ENCODE measurements at places on chromosomes 12 and 14.

DNA sequence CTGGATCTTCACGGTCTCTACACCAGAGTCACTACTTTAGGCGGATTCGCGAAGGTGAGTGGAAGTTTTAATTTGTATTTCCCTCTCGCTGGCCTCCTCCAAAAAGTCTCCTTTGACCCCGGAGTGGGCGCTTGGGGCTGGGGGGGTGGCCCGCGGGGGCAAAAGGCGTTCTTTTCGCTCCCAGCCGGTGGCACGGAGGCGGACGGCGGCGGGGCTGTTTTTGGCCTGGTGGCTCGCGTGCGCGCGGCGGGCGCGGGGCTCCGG lies 510 bp downstream of the ARID2 start:
- DNase-seq = no peak

GRCh38 chr12:67243260-67243659 lies 25.9 kb upstream of the CAND1 start:
- DNase-seq = no peak

DNA sequence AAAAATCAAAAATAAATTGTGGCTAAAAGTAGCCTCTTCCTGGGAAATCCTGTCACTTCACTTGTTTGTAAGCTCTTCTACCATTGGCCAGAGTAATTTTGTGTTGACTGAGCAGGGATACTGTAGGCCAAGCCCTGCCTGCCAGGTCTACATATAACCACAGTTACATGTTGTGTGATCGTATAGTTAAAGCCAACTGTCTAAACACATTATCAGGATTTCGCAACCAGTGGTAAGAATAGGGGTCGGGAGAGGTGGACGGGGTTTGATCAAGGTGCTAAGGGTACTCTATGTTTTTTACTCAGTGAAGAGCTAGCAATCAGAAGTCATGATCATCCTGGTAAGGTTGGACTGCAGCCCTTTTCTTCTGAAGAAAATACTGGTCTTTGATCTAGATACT lies 13.4 kb downstream of the ANKRD13A start:
- DNase-seq = no peak

DNA sequence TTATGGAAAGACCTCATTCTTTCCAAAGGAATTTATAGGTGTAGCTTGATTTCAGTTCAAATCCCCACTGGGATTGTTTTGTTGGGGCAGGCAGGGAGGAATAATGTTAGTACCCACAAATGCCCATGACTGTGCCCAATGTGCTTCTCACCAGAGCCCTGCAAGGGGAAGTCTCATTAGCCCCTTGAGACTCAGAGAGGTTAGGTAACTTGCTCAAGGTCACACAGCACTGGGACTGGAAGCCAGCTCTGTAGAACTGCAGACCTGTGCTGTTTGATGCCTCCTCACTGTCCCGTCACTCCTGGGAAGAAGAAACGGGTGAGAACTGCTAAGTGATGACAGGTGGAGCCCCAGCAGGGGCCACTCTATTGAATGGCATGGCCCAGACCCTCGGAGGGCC lies 8.9 kb downstream of the ANKRD9 start:
- DNase-seq = no peak

GRCh38 chr14:73003681-73004080 lies 23.2 kb downstream of the ZFYVE1 start:
- DNase-seq = no peak

GRCh38 chr12:90045559-90045958 lies 336.9 kb upstream of the ATP2B1 start:
- no peak for DNase-seq

- DNase-seq = no peak
Measured at GRCh38 chr14:68401855-68402254, 391.0 kb downstream of the ZFP36L1 start.

GRCh38 chr12:13199592-13199991 lies 3.1 kb downstream of the EMP1 start:
- no peak for DNase-seq

DNA sequence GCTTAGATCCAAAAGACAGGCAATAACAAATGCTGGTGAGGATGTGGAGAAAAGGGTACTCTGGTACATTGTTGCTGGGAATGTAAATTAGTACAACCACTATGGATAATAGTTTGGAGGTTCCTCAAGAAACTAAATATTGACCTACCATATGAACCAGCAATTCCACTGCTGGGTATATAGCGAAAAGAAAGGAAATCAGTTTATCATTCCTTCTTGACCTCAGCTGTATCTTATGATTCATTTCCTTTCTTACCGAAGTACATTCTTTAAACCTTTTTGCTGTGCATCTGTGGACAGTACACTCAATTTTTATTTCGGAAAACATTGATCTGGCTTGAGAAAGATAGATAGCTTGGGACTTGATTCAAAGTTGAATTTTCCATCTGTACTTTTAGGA lies 183.2 kb upstream of the LRFN5 start:
- no peak for DNase-seq

DNA sequence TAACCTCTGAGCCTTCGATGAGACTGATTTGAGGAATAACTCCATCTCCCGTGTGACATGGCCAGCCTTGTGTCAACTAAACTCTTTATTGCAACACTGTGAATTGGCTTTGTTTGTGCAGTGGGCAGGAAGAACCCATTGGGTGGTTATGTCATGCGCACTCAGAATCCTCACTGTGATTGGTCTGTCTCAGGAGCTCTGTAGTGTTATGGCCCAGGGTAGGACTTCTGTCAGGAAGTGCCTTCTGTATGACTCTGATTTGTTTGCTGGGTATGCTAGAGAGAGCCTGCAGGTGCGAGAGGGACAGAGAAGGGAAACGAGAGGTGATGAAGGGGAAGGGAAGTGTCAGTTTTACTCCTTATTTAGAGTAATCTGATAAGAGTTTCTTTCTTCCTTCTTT lies 71.5 kb upstream of the DCD start:
- DNase-seq = no peak

- no peak for DNase-seq
Measured at GRCh38 chr14:32183151-32184058, 18.4 kb upstream of the RNU6-7 start.

DNA sequence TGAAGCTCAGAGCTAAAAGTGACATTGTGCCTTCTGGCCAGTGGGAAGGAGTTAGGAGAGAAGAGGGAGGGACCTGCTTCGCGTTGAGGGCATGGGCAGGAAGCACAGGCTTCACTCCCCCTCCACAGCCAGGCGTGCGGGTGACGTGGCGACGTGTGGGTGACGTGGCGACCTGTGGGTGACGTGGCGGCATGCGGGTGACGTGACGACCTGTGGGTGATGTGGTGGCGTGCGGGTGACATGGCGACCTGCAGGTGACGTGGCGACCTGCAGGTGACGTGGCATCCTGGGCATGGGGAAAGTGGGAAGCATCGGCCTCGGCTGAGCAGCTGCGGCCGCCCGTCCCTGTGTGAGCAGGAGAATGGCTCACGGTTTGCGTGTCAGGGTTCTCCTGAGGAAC lies 8.2 kb upstream of the GALNT9 start:
- no peak for DNase-seq

- DNase-seq = no peak
Measured at GRCh38 chr12:22255097-22255496, 79.4 kb downstream of the ST8SIA1 start.

DNA sequence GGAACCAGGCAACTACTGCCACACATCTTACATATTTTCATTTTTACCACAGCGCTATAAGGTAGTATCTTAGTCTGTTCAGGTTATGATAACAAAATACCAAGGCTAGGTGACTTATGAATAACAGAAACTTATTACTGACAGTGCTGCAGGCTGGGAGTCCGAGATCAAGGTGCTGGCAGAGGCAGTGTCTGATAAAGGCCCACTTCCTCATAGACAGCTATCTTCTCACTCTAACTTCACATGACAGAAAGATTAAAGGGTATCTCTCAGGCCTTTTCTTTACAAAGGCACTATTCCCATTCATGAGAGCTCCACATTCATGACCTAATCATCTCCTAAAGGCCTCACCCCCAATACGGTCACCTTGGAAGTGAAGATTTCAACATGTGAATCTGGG lies 59.8 kb upstream of the MDM1 start:
- DNase-seq = no peak

- no peak for DNase-seq
Measured at GRCh38 chr12:61490526-61491498, 769.4 kb upstream of the USP15 start.

DNA sequence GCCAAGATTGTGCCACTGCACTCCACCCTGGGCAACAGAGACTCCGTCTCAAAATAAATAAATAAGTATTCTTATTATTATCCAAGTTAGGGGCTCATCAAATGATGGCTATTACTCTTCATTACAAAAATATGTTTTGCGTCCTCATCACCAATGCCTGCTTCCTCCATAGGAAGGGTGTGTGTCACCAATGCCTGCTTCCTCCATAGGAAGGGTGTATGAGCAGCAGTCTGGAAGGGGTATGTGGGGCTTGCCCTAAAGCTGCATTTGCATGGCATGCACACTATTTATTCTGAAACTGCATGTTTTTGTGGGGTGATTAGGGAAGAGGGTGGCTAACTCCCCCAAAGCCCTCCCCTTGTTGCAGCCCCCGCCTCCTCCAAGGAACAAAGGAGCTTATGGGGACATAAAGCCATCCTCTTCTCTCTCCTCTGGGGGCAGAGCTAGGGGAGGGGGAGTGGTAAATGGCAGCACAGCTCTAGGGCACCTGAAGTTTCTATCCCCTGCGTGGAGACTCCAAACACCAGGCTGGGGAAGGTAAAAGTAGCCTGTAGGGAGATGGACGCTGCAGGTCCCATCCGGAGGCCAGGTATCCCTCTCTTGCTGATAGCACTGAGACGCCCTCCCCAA lies 1.3 kb downstream of the CAMKK2 start:
- peak; percentile 52 for DNase-seq

- no peak for DNase-seq
Measured at GRCh38 chr14:80215081-80215480, 3.8 kb upstream of the DIO2 start.

GRCh38 chr14:100674897-100675619 lies 51.6 kb upstream of the DLK1 start:
- DNase-seq = no peak

Data from DND-41 (cell line).